ENCODE measurements at places on chromosomes 12 and 14.

DNA sequence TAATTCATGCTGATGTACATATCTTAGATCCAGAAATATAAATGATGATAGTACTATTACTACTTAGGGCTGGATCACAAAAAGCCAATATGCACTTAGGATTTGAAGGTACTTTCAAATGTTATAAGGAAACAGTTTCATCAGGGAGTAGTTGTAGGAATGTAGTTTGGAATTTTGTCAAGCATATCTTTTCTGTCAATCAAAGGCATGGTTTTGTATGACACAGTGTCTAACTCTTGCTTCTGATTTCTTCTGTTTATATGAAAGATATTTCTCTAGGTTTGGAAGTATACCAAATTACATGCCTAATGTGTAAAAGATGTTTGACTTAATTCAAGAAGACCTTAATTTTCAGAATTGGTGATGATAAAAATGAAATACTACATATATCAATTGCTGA, 135.7 kb downstream of the RAD51B start:
- no peak for DNase-seq

GRCh38 chr12:770479-770878, 18.1 kb downstream of the WNK1 start:
- DNase-seq, result no peak

GRCh38 chr12:123971770-123972456, 718 bp downstream of the CCDC92 start:
- no peak for DNase-seq

DNA sequence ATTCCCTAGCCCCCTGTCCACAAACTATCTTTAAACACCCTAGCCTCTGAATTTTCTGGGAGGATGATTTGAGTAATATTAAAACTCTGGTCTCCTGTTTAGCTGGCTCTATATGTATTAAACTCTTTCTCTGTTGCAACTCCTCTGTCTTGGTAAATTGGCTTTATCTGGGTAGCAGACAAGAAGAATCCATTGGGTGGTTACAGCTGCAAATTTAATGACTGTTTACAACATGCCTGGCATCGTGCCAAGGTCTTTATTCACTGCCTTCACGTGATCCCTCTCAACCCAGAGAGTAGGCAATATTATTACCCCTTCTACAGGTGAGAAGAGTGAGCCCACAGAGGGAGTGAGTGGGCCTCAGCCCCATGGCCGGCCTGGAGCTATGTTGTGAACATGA, 77.8 kb upstream of the MYL2 start:
- no peak for DNase-seq

DNA sequence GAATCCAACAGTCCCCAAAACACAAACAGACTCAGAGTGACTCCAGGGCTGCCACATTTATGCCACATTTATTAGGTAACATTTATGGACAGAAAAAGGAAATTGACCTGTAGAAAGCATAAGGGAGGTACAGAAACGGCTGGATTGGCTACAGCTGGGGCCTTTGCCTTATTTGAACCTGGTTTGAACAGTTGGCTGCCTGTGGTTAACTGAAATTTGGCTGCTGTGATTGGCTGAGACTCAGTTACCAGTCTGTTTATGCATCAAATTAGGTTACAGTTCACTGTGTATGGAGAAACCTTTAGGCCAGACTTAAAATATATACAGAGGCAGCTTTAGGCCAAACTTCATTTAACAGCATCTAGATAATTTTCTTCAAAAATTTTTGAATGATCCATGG, 27.8 kb upstream of the PCNX1 start:
- DNase-seq, result no peak

DNA sequence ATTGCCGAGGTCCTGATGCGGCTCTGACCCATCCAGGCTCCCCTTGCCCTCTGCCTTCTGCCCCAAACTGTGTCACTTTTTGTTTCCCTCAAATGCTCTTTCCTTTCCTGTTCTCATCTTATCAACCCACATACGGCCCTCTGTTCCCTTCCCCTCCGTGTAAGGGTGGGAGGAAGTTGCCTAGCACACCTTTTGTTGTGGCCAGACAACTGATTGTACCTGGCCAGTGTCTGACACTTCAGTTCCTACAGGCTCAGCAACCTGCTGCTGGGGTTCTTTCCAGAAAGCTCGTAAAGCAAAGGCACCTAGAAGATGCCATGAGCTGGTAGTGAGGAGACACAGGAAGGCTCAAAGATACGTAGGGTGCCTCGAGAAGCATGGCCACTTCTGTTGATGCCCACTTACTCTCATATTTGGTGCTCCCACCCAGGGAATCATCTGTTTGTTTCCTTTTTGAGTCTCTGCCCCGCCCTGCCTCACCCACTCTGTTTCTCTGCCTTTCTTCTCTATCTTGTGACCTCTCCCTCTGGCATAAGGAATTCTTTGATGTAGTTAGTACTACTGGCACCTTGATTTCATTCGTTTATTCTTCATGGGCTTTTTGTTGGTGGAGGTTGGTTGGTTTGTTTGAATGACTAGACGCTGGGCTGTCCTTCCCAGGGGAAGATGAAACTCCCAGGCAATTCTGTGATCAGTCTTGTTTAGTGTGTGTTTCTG, 152.4 kb upstream of the FKBP4 start:
- no peak for DNase-seq

- no peak for DNase-seq
These were observed 9.7 kb downstream of the MLXIP start for GRCh38 chr12:122088179-122088810.

DNA sequence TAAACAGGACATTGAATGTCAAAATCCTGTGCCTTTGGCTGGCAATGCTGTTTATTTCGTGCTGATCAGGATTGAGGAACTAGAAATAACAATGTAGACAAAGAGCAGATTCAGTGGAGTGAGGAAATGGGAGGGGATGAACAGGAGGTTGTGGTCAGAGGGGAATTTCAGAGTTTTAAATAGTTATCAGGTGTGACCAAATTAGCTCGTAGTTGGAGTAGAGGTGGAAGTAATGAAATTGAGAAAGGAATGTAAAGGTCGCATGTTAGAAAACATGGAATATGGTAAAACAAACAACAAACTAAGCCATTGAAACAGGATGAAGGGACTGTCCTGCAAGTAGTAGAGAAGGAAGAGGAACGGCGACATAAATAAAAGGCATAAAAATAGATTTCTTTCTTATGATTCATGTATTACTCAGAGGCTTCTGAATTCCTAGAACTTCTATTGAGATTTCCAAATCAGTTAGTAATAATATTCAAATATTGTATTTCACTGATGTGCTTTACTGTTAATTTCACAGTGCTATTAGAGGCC, 9.5 kb upstream of the SAV1 start:
- no peak for DNase-seq

- no peak for DNase-seq
These were observed 161.6 kb downstream of the PIK3C2G start for GRCh38 chr12:18422871-18423270.

DNA sequence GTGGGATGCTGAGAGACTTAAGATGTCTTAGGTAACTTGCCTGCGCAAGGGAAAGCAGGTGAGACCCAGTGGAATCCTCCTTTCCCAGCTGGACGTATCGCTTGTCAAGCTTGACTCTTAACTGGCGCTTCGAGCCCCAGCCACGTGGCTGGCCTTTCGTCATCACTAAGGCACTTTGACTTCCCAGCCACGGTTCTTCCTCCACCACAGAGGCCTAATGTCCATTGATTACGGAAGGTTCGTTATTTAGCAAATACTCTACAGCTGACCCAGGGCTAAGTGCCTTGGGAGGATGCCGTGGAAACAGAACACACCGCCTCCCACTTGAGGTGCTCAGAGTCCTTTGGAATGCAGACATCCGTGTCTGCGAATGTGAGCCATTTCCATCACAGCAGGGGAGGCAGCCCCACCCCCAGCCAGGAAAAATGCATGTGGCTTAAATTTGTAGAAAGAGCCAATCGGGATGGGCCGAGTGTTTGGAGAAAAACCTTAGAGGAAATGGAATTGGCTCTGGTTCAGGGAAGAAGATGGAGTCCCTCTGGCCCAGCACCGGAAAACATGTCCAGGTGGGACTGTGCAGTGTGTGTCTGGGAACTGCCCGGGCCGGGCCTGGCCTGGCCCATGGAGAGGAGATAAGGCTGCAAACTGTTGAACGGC, 115.7 kb downstream of the PLXNC1 start:
- DNase-seq, result no peak

GRCh38 chr12:73935817-73936216, 601.8 kb upstream of the ATXN7L3B start:
- no peak for DNase-seq

- DNase-seq, result no peak
These were observed 1040.8 kb downstream of the BCL11B start for GRCh38 chr14:98231210-98231609.

DNA sequence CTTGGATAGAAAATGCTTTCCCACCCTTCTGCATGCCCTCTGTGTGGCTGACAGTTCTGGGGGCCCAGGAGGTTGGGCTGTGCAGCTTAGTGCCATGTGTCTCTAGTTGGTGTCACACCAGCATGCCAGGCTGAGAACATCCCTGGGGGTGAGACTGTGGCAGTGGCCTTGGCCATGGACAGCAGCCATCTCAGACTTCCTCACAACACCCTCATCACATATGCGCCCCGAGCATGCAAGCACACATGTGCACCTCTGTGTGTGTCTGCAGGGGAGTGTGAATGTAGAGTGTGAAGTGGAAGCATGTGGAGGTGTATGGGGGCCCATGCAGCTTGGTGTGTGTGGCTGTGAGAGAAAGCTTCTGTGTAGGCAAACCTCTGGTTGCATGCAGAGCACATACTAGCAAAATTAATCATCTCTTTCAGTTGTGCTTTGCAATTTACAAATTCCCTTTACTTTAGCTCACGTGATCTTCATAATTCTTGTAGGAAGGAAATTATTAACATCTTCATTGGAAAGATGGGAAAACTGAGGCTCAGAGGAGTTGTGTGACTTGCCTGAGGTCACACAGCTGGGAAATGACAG, 8.4 kb downstream of the ASIC1 start:
- DNase-seq, result no peak

DNA sequence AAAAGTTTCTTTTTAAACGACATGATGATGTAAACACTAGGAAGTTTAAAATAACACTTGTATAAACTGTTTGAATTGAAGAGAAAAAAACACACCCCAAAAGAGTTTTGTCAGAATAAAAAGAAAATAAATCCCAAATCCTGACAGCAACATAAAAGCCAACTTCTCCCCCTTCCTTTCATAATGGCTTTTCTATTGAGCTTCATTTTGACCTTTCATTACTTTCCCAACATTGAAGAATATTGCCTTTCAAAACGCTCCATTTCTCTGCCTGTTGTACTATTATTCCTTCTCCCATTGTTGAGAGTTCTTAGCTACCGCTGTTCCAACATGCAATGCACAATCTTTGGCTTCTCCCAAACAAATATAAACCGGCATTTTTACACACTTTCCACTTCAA, 448.5 kb downstream of the BCAT1 start:
- DNase-seq, result no peak

- DNase-seq, result no peak
These were observed at the start of gene SIX1 for GRCh38 chr14:60648934-60649874. SIX1 (minus strand) TSS chr14:60649477; CDS start chr14:60649189, 288 bp downstream.

- peak; percentile 64 for DNase-seq
These were observed 71.4 kb upstream of the GPR68 start for GRCh38 chr14:91315844-91316267.

GRCh38 chr12:6295094-6295811, 15.2 kb upstream of the PLEKHG6 start:
- no peak for DNase-seq

- DNase-seq, result no peak
These were observed 723 bp upstream of the NFE2 start for GRCh38 chr12:54301428-54302048.

- DNase-seq, result no peak
These were observed 287.7 kb upstream of the RTL1 start for GRCh38 chr14:101191101-101191720.

GRCh38 chr12:3277306-3277943, 200.2 kb downstream of the TSPAN9 start:
- DNase-seq, result no peak

- DNase-seq, result no peak
These were observed 291.5 kb downstream of the RPS29 start for GRCh38 chr14:49294621-49295148.

DNA sequence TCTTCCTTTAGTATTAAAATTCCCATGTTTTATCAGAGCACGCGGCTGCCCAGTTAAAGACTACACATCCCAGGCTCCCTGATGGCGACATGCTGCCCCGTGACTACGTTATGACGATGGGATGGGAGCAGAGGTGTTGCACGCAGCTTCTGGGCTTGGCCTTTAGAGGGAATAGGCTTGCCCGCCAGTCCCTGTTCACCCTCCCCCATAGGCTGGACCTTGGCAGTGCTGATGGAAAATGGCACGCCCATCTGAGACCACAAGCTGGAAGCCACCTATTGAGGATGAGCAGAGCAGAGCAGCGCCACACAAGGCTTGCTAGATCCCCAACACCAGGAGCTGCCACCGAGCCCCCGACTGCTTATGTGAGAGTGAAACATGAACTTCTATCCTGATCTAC, 24.7 kb downstream of the TTC7B start:
- no peak for DNase-seq

- DNase-seq, result no peak
These were observed 158.0 kb upstream of the CCND2 start for GRCh38 chr12:4115570-4115969.

- DNase-seq, result no peak
These were observed 46.4 kb upstream of the FOS start for GRCh38 chr14:75232191-75232590.

DNA sequence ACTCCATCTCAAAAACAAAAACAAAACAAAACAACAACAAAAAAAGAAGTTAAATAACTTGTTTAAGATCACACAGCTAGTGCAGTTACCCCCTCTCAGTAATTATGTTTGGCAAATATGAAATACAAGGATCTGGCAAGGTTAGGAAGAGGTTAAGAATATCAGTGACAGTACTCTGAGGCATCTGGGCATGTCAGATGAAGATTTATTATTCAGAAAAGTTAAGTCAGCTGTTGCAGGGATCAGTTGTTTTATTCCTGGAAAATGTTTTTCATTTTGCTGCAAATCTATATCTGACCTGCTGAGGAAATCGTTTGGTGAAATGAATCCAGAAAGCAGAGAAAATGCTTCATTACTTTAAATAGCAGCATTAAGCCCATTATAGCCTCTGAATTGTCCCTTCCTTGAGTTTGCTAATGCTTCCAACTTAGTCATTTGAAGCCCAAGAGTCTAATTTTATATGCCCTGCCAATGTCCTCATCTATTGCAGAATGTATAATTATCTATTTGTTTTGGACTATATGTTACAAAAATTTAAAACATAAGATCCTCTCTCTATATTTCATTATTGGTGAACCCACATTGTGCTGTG, 8.1 kb downstream of the GPX2 start:
- no peak for DNase-seq

DNA sequence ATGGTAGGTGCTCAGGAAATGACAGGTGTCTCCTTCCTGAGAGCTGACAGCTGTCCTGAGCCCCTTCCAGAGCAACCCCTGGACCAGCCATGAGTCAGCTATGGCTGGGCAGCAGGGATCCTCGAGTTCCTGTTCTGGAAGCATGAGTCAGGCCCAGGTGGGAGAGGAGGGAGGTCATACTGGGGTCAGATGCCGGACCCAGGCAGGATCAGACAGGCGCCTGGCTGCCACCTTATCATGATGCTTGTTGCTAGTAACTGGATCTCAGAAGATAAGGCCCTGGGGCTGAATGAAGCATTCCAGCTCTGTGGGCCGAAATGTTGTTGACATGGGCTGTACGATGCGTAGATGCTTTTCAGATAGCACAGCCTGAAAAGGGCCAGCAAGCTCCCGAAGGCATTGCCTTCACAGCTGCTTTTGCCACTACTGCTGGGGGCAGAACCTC, 17.4 kb upstream of the KRT7 start:
- no peak for DNase-seq
